Ureter (tissue), 1 donor: ENCODE measurements at places on chromosomes 12 and 14.

DNA sequence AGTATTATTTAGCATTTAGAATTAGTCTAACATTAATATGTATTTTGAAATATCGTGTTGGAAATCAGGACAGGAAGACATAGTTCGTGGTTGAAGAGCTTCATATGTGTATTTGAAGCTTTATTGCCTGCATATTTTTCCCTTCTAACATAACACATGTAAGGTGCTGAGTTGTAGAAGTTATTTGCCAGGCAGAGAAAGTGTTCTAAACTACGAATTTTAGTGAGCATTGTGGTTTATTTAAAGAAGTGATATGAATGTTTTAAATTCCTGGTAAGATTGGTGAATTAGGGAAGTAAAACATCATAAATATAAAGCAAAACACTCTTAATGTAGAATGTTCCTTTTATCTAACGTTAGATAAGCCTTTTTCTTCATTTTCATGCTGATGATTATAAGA, 2.5 kb downstream of the RASSF3 start:
- no peak for DNase-seq

DNA sequence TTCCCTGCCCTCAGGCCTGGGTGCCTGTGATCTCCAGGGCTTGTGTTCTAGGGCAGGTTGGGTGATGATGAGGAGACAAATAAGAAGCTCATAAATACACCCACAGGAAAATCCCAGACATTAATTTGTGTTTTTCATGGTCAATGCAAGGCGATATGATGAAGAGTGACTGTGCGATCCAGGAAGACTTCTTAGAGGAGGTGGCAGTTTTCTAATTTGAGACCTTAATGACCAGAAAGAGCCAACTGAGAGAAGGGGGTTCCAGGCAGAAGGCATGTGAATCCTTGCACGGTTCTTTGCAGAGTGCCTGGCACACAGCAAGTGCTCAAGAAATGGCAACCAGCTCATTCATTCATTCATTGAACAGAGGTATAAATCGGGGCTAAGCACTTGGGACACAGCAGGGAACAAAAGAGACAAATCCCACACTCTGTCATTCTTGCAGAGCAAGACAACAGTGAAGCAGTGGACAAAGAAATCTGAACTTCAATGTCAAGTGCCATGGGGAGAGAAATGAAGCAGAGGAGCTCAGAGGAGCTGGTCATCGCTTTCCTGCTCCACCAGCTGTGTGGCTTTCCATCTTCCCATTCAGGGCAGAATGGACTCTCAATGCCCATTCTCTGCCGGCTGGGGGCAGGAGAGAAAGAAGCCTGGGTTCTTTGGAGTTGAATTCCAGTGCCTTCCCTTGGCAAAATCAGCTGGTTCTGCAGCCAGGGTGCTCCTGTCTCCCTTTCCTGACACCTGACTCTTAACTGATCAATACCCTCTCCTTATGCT, 128.3 kb downstream of the AACS start:
- no peak for DNase-seq

- DNase-seq, result no peak
Observed at GRCh38 chr12:92035477-92035876, 110.2 kb downstream of the BTG1 start.

GRCh38 chr12:63066136-63066535, 84.9 kb downstream of the AVPR1A start:
- DNase-seq, result no peak

DNA sequence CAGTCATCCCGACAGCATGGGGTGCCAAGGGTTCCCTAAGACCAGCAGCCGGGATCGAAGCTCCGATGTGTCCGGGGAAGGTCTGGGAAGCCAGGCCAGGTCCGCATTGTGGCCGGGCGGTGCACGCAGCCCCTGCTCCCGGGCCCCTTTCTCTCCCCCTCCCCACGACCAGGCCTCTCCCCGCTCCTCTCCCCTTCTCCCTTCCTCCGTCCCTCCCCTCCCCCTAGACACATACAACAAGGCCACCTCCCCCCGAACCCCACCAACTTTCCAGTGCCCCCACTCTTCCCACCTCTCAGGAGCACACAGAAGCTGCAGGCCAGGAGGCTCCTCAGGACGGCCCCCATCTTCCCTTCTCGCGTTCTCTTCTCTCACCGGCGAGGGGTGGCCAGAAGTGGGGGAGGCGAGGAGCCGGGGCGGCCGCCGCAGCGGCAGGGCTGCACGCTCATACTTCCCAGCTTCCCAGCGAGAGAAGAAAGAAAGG, 413 bp downstream of the LRP6 start:
- DNase-seq, result no peak

- DNase-seq, result no peak
Observed at GRCh38 chr12:131218026-131218922, 264.6 kb downstream of the ADGRD1 start.

- no peak for DNase-seq
Observed at GRCh38 chr14:33534104-33534503, 416.8 kb downstream of the EGLN3 start.
